Stimulated activated CD4-positive, alpha-beta T cell treated with anti-CD3 and anti-CD28 coated beads, Interleukin-1b, Interleukin-23, amount 100 ng/mL, for 1 hour (primary cell): ENCODE measurements at places on chromosomes 11 and 22.

GRCh38 chr11:102144357-102145355 is 34.4 kb downstream of the YAP1 start:
- no peak for DNase-seq

GRCh38 chr22:40345271-40345670 is 1.0 kb upstream of the ADSL start:
- no peak for DNase-seq

DNA sequence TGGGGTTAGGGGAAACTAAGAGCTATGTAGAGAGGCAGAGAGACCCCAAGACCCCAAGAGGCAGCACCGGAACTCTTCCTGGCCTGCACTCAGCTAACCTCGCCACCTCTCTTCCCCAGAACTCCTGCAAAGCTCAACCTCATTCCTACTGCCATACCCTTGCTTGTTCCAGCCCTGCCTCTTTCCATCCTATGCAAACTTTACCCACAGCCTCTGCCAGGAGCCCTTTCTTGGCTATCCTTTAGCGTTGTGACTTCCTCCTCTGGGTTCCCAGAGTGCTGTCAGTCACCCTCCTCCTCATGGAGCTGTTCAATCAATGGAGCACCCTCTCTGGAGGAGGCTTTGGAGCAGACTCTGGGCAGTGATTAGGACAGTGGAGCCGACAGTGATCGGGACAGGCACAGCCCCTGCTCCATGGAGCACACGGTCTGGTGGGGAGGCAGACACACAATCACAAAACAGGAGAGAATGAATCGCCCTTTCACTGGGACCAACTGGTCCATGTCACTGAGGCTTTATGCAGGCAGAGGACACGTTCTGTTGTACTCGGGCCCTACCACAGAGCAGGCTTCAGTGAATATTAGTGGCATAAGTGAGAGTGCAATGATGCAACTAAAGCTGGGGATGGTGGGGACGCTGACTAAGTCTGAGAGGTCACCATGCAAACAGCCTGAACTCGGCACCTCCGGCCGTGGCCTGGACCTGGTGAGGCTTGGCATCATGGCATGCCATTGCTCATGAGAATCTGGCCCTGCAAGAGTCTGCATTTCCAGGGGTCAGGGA is 24.6 kb upstream of the P2RY2 start:
- no peak for DNase-seq

DNA sequence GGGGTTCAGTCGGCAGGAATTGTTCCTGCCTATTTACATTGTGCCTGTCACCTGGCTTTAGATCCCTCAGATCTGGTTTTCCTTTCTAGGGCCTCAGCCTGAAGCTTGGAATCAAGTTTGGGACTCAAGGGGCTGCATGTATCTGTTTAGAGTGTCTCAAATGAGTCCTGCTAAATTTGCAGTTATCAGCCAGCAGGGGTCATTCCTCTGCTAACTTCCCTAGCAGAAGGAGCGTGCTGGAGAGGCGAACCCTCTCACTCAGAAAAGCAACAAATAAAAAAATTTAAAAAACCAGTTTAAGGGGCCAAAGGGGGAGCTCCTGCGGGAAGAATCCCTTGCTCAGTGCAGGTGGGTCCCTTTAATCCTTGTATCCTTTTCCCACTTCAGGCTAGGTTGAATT is 1220.2 kb downstream of the JRKL start:
- DNase-seq, result no peak

GRCh38 chr11:125190566-125190965 is 26.0 kb downstream of the PKNOX2 start:
- DNase-seq, result no peak

DNA sequence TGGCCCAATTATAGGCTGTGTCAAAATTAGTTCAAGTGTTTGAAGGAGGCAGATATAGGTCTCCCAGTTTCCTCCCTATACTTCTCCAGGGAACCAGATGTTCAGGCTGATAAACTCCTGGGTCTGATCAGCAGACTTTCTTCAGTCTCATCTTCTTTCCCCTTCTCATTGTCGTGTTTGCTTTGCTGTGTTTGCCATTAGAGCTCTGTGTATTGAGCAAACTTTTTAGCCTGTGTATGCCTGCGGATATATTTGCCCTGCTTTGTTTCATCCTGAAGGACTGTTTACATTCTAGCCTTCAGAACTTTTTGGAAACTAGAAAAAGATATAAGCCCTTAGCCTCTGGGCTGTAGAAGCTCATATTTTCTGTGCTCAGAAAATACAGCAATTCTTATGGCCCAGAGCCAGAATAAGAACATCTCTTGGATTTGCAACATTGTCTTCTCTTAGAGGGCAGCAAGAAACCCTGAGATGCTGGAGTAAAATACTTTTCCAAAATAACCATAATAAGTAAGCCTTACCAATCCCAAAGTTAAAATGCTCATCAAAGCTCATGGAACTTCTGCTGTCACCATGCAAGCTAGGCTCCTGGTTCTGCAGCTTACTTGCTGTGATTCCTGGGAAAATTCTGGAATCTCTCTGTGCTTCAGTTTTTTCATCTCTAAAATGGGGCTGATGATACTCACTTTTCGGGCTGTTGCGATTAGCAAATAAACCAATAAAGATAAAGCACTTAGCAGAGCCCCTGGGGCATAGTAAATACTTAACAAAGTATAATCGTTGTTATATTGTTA is 34.1 kb upstream of the ME3 start:
- no peak for DNase-seq

DNA sequence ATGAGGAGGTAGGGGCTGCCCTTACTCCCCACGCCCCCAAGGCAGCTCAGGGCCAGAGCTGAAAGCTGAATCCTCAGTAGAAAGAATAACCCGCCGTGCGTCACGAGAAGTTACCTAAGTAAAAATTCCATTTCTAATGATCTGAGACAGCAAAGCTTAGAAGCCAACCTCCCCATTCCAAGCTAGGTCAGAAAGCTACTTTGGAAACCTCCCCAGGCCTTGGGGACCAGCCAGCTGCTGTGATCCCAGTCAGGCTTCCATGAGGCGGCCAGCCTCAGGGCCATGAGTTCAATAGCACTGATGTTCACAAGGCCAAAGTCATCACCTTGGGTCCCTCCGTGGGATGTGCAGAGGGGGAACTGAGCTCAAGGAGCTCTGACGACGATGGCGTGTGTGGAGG is 6.9 kb downstream of the SHISAL1 start:
- DNase-seq, result no peak

- DNase-seq, result no peak
These were observed 2.3 kb downstream of the CARD18 start for GRCh38 chr11:105137286-105137685.

DNA sequence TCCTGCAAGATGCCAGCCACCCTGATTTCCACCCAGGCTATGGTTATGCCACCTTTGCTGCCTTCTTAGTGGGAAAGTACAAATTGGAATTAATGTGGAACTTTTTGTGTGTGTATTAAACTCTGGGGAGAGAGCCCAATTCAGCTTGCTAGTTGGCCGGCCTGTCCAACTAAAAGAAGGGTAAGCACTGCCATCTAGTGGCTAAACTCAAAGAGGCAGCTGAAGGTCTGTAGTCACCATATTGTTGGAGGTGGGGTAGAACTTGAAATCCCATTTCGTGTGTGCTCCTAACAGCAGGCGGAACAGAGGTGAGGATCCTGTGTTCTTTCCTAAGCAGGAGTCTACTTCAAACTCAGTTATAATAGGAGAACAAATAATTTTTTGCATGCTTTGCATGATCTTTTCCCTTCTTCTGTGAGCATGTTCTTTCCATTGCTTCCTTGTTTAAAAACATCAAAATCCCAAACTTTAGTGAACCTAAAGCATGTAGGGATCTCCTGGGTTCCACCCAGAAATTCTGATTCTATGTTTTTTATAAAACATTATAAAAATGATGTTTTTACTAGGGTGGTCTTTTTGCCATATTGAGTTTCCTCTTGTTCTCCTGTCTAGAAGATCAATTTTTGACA is 138.8 kb upstream of the SORL1-AS1 start:
- peak; percentile 45 for DNase-seq

GRCh38 chr11:34353881-34354280 is 3.9 kb downstream of the ABTB2 start:
- DNase-seq, result no peak

DNA sequence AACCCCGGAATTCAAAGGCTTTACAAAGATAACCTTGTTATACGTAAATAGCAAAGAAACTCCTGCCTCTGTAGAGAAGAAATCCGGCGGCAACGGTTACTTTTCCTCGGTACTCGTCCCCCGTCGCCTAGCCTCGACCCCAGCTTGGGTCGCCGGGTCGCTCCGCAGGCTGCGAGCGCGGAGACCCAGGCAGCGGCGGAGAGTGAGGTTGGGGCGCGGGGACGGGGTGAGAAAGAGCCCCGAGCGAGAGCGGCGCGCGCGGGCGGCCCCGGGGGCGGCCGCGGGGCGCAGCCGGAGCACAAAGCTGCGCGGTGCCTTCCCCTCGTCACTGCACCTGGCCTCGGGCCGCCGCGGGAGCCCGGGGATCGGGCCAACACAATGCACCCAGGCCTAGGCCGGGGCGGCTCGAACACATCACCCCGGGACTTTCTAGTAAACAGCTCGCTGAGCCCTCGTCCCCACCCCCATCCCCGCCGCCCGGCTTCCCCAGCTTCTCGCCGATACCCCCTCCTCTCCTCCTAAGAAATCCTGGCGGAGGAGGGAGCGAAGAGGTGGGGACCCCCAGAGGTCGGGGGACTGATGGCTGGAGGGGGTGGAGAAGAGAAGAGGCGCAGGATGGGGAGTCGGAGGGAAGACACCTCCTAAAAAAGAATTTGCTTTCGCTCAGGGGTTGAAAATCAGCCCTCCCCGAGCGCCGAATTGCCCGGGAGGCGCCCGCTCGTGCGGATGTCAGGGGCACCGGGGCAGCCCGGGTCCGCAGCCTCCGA is 845 bp downstream of the MPPED2 start:
- no peak for DNase-seq

- DNase-seq, result no peak
These were observed 29.9 kb downstream of the CWF19L2 start for GRCh38 chr11:107427569-107428180.

DNA sequence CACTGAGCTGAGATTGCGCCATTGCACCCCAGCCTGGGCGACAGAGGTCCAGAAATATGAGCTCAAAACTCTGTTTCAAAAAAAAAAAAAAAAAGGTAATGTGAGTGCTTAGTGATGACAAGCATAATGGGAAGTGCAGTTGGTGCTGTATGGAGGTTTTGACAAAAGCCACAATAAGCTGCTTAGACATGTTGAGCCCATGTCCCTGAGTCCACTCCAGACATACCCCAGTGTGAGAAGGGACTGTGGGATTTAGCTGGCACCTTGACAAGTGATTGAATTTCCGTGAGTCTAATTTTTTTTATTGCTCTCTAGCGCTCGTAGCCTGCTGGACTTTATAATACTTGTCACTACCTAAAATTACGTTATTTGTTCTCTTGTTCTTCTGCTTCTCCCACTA is 15.1 kb upstream of the LGR4 start:
- DNase-seq, result no peak

DNA sequence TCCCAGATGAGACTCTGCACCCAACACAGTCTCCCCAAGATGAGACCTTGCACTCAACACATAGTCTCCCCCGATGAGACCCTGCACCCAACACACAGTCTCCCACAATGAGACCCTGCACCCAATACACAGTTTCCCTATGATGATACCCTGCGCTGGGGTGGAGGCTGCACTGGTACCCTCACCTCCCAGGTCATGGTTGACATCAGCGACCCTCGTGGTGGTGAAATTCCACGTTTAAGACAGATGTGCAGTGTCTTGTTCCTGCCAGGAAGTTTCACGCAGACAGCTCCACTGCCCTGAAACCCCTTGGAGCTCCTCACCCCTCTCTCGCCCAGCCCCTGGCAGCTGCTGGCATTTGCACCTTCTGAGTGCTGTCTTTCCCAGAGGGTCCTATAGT is 9.5 kb downstream of the MUC5AC start:
- DNase-seq, result no peak

DNA sequence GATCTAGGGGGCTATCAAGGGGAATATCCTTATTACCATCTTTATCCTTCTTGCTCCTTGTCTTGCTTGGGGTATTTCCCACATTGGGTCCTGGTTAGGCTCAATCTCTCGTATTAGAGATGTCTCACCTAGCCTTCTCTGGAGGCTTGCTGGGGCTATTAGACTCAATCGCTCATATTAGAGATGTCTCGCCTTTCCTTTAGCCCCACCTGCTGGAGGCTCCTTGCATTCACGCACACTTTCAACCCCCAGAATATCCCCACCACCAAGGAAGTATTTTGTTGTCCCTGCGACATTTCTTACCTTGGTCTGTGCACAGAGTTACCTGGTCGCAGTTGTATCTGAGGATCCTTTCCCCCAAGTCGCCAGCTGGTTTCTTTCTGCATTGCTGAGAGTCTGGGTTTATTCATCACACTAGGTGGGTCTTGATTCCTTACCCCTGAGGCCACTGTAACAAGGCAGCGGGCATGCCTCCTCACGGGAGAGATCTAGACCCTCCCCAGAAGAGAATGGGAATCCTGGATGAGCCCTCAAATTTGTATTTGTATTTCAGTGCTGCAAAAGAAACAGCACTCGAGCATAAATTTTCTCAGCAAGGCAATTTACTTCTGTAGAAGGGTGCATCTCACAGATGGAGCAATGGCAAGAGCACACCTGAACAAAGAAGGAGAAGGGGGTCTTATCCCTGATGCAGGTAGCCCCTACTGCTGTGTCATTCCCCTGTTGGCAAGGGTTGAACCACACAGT is 15.9 kb upstream of the HYLS1 start:
- DNase-seq, result no peak

DNA sequence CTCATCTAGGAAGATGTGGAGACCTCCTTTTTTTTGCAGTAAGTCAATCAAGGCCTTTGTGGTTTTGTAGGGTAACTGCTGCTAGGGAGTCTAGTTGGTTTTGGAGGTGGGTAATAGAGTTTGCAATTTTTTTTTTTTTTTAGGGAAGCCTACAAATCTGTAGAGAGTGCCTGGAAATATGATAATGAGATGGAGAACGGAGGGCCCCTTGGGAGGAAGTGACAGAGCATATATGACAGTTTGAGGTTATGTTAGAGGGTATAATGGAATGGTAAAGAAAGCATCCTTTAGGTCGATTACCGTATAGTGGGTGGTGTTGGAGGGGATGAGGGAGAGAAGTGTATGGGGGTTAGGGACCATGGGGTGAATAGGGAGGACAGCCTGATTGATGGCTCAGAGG is 98.3 kb downstream of the ELP4 start:
- DNase-seq, result no peak

DNA sequence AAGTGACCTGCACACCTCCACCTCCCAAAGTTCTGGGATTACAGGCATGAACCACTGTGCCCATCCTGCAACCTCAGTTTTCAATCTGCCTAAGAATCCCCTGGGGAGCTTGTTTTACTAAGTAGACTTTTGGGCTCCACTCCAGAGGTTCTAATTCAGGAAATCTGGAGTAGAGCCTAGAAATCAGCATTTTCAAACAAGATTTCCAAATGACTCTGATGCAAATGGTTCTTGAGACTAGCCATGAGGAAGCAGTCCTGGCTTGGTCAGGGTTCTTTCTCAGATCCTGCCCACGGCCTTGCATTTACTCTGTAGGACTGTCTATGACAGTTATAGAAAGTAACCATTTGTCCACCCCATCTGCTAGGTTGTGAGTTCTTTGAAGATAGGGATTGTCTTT is 1.6 kb upstream of the KCNE3 start:
- no peak for DNase-seq
